ENCODE measurements at places on chromosomes 7 and 10. TPM values are rescaled to one million over a fixed set of nuclear protein-coding genes. Genes with fewer than 3 reads are reported as not detected.

GRCh38 chr7:101739775-101740398, 77.5 kb upstream of the CUX1 start:
- no peak for DNase-seq
- no peak overlapping the region for H3K4me3 ChIP-seq

GRCh38 chr7:123773481-123773880, 24.7 kb upstream of the WASL start:
- DNase-seq: no peak
- H3K4me3 ChIP-seq: no peak overlapping the region
- no peak overlapping the region for H3K27ac ChIP-seq
- H3K36me3 ChIP-seq: no peaks in the 10 kb centered on the region
- H3K4me1 ChIP-seq: no peaks in the 10 kb centered on the region

- H3K27ac ChIP-seq: no peak overlapping the region
- peak; percentile 55 for DNase-seq
- H3K4me3 ChIP-seq: no peak overlapping the region
- peaks cover 4% of the 10 kb centered on the region for H3K27me3 ChIP-seq
- H3K4me1 ChIP-seq: no peaks in the 10 kb centered on the region
- no peaks in the 10 kb centered on the region for H3K36me3 ChIP-seq
Observed at GRCh38 chr10:114548662-114549061, 109.4 kb downstream of the ABLIM1 start.

The CAV1 gene
- polyA plus RNA-seq: 1,789 TPM

DNA sequence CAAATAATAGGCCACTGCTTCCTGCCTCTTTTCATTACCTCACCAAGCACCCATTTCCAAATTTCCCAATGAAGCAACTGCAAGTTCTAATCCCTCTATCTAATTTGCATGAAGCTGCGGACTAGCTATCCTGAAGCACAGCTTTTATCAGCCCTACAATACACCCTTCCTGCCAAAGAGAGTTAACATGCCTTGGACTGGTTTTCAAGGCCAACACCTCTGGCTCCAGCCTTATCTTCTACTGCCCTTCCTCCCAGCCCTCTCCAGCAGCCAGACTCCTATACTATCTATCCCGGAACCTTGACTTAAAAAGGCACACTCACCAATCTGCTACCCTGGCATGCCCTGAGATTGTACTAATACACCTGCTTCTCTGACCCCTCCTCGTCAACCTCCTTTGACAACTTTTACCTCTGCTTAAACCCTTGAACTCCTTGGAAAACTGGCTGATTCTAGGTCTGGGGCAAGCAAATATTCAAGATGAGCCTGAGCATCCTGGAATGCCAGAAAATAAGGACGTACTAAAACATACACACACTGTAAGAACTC, 73.4 kb downstream of the SGMS1 start:
- no peak overlapping the region for H3K27ac ChIP-seq
- peaks cover 25% of the 10 kb centered on the region for H3K4me1 ChIP-seq
- H3K36me3 ChIP-seq: no peaks in the 10 kb centered on the region
- no peaks in the 10 kb centered on the region for H3K27me3 ChIP-seq
- H3K4me3 ChIP-seq: no peak overlapping the region

GRCh38 chr10:31940839-31941653, 12.4 kb upstream of the ARHGAP12 start:
- no peaks in the 10 kb centered on the region for H3K36me3 ChIP-seq
- peak; percentile 98 for DNase-seq
- peak overlapping the region; percentile 44 for H3K4me3 ChIP-seq
- peaks cover 57% of the 10 kb centered on the region for H3K4me1 ChIP-seq

DNA sequence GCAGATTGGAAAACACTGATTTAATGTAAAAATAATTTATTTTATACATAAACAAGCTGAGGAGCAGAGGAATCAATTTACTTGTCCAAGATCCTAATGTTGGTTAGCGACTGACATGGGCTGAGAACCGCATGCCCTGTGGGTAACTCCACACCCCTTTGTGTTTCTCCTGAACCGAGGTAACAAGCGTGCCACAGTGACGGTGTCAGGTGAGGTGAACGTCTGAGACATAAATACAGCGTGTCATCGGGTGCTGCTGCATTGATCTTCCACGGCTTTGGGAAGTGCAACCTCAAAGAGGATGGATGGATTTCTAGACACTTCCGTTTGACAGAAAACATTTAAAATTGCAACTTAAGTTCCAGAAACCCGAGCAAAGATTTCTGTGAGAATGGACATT, 386.8 kb upstream of the ADARB2 start:
- no peak overlapping the region for H3K4me3 ChIP-seq
- H3K36me3 ChIP-seq: no peaks in the 10 kb centered on the region
- no peaks in the 10 kb centered on the region for H3K4me1 ChIP-seq
- no peaks in the 10 kb centered on the region for H3K27me3 ChIP-seq

The CLDN15 gene
- polyA plus RNA-seq: 0.81 TPM

GRCh38 chr7:149595078-149595477, 97.5 kb upstream of the ZNF746 start:
- DNase-seq: no peak
- no peak overlapping the region for H3K27ac ChIP-seq
- no peaks in the 10 kb centered on the region for H3K4me1 ChIP-seq

DNA sequence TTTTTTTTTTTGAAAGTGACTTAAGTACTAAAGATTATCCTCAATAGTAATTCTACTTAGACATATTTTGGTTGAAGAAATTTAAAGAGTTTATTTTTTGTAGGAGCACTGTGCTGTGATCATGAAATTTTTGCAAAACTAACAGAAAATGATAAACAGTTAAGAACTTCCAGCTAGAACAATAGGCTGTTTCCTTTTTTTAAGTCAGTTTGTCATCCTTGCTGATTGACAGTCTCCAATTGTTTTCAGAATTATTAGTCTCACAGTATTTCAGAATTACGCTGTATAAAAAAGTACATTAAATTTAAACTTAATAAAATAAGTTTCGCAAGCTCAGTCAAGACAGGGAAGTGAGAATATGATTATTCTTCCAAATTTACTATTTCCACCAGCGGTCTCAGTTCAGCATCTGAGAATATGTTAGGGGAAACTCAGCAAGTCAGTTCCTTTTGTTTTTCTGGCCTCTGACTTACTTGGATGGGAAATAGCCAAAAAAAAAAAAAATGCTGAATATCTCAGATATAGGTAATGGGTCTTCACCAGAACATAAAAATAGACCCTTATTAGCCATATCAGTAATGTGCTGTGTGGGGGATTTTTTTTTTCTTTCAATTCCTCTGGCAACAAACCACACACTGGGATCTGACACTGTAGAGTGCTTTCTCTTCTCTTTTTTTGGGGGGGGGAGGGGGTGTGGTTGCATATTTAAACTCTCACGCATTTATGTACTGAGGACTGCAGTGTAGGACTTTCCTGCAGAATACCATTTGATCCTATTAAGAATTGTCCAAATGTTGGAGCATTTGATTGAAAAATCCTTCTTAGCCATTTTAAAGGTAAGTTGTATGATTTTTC, at the start of gene CD36:
CD36 (plus strand) TSS at position 732 of the 855 bp plus-strand sequence. CDS start 8,099 bp downstream, outside the sequence.
- H3K27ac ChIP-seq: no peak within 1 kb of the TSS
- no peak for DNase-seq
- peaks cover 60% of the 10 kb centered on the region for H3K4me1 ChIP-seq
- no peak within 1 kb of the TSS for H3K4me3 ChIP-seq
- no peaks in the 10 kb centered on the region for H3K27me3 ChIP-seq

DNA sequence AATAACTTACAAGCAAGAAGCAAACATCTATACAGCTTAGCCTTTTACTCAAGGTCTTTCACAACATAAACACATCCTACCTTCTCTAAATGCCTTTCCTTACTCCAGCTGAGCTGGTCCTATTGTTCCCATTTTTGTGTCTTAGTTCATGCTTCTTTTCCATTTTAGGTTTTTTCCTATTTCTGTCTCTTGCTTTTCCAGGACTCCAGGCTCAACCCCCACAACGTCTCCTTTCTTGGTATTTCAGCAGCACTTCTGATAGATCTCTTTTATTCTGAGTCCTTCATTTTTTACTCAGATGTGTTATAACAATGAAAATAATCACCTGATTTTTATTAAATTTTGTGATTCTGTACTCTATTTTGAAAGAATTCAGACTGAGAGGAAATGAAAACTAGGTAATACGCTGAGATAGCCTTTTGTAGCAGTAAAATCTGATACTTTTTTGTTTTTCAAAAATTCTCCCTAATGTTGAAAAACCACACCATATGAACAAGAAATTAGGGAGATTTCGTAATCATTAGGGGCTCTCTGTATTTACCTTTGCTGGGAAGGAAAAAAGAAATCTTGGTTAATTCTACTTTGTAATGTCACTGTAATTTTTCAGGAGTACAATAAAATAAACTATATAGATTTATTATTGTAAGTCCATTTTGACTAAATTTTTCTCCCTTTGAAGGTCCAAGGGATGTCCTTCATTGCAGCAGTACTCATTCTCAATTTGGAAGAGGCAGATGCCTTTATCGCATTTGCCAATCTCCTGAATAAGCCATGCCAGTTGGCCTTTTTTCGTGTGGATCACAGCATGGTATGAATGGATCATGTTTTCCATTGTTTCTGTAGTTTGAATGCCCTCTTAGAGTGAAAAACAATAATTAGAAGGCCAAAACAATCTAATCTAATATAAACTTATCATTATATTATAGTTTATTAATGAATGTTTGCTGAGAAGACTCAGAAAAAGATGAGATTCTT, 24.0 kb upstream of the HELLS start:
- 0 out of 2 replicates have a peak, but pooled peaks cover 6% of the 10 kb centered on the region for H3K36me3 ChIP-seq
- no peaks in the 10 kb centered on the region for H3K27me3 ChIP-seq
- no peak overlapping the region for H3K4me3 ChIP-seq
- H3K4me1 ChIP-seq: no peaks in the 10 kb centered on the region

The DOCK1 gene
- polyA plus RNA-seq: 21.2 TPM

The GHRHR gene
- polyA plus RNA-seq: not detected

GRCh38 chr7:44193011-44193802, 4.0 kb upstream of the GCK start:
- no peaks in the 10 kb centered on the region for H3K4me1 ChIP-seq
- no peak for DNase-seq
- no peaks in the 10 kb centered on the region for H3K27me3 ChIP-seq

The LIPJ gene
- 0.18 TPM for polyA plus RNA-seq

GRCh38 chr7:31440511-31440910, 73.4 kb upstream of the ITPRID1 start:
- H3K4me1 ChIP-seq: no peaks in the 10 kb centered on the region
- DNase-seq: no peak
- H3K27me3 ChIP-seq: peaks cover 25% of the 10 kb centered on the region
- H3K27ac ChIP-seq: no peak overlapping the region
- no peaks in the 10 kb centered on the region for H3K36me3 ChIP-seq

DNA sequence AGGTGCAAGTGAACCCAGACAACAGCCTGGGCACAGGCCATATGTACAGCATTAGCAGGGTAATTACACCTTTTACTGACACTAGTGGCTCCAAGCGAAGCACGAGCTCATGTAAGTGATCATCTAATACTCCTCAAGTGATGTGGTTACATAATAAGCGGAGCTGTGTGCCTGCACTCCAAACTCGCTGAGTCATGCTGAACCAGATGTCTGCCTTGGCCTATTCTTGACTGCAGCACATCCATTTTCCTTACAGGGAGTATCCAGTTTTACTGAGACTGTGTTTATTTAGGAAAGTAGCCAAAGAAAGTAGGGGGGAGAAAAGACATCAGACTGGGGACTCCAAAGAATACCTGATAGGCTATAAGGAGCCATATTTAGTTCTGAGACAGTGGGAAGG, 90.1 kb downstream of the GRM3 start:
- H3K27ac ChIP-seq: no peak overlapping the region
- no peaks in the 10 kb centered on the region for H3K36me3 ChIP-seq
- H3K4me1 ChIP-seq: no peaks in the 10 kb centered on the region
- DNase-seq: peak; percentile 27
- H3K27me3 ChIP-seq: no peaks in the 10 kb centered on the region
